ENCODE measurements at places on chromosomes 11 and 22.

- DNase-seq: peak; percentile 46
Observed at GRCh38 chr11:33942954-33943353, 51.1 kb upstream of the LMO2 start.

- no peak for DNase-seq
Observed at GRCh38 chr11:31817621-31818424, 6.7 kb upstream of the PAX6 start.

GRCh38 chr22:29988719-29989118 is 91.5 kb upstream of the HORMAD2 start:
- DNase-seq: no peak

GRCh38 chr11:109914809-109915653 is 178.2 kb upstream of the ZC3H12C start:
- no peak for DNase-seq

- DNase-seq: no peak
Observed at GRCh38 chr11:133900176-133901105, 55.1 kb upstream of the SPATA19 start.

DNA sequence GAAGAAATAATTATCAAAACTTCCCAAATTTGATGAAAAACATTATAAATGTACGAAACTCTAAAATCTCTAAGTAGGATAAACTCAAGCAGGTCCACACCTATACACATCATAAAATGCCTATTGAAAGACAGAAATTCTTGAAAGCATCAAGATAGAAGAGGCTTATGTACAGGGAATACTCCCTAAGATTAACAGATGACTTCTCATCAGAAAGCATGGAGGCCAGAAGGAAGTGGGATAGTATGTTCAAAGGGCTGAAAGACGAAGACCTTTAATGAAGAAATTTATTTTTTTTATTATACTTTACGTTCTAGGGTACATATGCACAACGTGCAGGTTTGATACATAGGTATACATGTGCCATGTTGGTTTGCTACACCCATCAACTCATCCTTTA is 45.3 kb upstream of the KCNA4 start:
- no peak for DNase-seq

GRCh38 chr11:17821648-17822400 is 87.2 kb downstream of the KCNC1 start:
- peak; percentile 56 for DNase-seq

DNA sequence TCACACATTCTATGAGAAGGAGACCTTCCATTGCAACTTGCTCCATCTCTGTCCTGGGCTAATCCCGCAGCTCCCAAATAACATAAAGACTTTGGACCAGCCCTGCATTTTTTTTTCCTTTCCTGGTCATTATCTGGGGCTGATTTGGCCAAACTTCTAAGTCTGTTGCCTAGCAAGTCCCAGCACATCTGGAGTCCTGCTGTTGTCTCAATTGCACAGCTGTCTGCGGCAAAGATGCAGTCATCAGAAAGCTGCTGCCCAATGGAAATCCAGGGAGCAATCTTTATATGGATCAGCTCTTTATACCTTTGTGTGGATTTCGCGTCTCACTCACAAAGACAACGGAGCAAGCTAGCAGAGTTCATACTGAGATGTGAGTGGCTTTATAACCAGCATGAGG is 105.9 kb downstream of the NXPE2 start:
- no peak for DNase-seq

DNA sequence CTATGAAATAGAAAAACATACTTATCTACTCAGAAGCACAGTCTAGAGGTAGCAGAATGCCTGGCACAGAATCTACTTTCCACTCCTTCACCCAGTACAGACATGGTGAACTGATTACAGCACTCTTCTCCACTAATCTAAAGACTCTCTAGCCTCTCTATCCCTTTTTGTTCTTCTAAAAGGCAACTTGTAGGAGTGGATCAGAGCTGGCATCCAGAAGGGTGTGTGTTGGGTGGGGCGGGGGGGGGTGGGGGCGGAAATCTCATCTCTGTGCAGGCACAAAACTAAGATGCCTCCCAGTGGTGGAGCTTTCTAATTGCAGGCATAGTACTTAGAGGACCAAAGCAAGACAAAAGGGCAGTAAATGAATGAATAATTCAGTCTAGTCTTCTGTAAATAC is 11.5 kb upstream of the EMID1 start:
- DNase-seq: no peak

GRCh38 chr11:3353066-3353465 is 25.9 kb downstream of the ZNF195 start:
- DNase-seq: no peak

DNA sequence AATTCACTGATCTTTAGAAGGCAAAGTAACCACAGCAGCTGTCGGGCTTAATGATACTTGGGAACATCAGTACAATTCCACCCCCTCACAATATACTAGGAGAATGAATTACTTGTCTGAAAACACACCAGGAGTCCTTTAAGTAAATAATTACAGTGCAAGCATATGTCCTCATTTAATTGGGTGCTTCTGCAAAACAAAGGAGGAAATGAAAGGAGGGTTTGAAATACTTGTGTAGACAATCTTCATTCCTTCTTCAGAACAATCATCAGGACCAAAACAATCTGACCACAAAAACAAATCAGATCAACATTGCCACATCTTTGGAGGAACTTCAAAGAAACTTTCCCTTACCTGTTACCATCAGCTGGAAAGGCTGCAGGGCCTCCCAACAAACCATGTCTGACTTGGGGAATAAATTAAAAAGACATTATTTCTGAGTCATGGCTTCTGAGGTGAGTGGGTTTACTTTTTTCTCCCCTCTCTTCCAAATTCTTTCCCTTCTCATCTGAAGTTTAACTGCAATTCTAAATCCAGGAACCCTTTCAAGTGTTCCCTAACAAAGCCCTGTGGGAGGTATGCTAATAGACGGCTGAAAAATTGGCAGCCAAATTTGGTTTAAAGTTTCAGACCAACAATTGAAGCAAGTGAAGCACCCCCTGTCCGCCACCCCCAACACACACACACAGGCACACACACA is 12.5 kb upstream of the CCDC117 start:
- no peak for DNase-seq

- DNase-seq: peak; percentile 58
Observed at GRCh38 chr22:42269432-42270175, 849 bp downstream of the TCF20 start.

GRCh38 chr11:18046116-18046777 is at the start of gene TPH1:
TSS of gene TPH1 (minus strand) at chr11:18046269. CDS start at chr11:18040762, 5,507 bp downstream.
- DNase-seq: peak; percentile 67

GRCh38 chr11:70048279-70049024 is 29.7 kb upstream of the ANO1 start:
- no peak for DNase-seq

DNA sequence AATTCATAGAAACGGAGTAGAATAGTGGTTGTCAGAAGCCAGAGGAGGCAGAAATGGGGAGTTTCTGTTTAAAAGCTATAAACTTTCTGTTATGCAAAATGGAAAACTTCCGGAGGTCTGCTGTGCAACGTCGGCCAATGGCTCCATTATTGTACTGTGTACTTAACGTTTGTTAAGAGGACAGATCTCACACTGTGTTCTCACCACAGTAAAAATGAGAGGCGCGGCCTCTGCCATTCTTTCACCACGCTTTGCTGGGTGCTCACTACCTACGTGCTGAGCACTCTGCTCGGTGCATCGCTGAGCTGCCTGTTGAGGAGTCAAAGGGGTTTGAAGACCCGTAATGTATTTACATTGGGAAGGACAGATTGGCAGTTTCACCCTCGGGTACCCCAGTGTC is 218.8 kb upstream of the B3GAT1 start:
- DNase-seq: no peak

DNA sequence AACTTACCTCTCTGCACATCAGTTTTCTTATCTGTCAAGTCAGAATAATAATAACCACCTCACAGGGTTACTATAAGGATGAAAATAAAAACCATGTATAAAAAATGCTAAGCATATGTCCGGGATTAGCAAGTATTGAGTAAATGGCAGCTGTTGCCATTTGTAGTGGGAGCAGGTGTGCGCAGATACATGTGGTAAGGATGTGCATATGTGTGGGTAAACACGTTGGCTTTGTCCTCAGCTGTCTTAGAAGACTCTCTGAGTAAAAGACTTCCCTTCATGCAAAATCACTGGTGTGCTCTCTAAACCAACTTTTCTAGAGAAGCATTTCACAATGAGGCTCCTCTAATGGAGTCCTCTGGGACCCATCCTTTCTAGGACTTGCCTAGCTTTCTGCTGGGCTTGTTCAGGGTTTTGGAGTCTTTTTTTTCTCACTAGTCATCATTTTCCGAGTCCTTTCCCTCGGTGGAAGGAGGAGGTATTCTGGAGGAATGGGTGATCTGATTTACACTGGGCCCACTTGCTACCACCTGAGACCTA is 62.4 kb downstream of the NELL1 start:
- DNase-seq: no peak

DNA sequence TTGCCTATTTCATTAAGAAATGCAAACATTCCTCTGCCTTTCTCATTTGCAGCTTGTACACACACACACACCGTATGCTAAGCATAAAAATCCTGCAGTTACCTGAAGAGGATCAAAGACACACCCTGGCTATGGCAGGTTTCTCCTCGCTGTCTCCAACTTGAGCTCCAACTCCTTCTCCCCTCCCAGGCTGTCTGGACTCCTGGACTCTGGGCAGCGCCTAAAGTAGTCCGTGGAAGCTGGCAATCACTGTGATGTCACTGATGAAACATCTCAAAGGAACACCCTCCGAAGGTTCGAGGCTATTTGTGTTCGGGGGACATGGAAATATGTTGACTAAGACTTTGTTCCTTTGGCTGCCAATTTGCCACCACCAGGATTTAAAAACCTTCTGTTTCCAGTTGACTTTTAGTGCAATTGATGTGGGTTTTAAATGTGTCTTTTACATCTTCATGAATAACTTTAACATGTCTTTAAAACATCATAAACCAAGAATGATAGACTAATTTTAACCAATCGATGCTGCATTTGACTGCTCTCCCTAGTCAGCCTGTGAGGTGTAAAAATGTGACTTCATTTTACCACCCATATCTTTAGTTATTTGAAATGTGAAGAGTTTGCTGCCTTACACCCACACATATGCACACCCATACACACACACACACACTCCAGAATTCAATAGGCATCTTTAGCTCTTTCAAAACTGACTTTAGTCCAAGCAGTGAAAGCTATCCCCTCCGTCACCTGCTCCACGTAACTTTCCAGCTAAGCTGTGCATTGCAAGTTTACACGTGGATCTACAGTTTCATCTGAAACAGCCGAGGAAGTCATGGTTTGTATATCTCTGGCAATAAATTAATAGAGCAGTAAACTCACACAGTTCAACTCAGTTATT is at the start of gene SLN:
Gene SLN (minus strand): TSS at position 196 of the 895 bp plus-strand sequence.
- DNase-seq: no peak

- DNase-seq: no peak
Observed at GRCh38 chr11:95152876-95153856, 63.5 kb downstream of the ENDOD1 start.

- DNase-seq: no peak
Observed at GRCh38 chr11:64364435-64364834, 5.5 kb downstream of the RPS6KA4 start.

GRCh38 chr11:70699294-70700221 is 301.2 kb downstream of the CTTN start:
- DNase-seq: no peak

DNA sequence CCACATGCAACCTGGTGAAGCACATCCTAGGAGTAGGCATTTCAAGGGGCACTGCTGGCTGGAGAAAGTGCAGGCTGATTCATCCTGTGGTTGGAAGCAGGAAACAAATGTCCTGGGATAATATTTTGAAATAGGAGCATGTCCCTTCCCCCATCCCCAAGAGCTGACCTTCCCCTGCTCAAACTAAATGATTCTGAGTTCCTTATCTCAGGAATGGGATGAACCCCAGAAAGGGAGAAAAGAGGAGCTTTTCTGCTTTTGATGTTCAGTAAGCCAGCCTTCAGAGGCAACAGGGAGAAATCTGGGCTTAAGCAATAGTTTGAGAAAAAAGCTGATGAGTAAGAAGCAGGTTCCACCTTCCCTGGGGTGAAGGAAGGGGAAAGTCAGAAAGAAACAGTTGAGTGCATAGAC is 19.5 kb upstream of the SPON1 start:
- DNase-seq: no peak

DNA sequence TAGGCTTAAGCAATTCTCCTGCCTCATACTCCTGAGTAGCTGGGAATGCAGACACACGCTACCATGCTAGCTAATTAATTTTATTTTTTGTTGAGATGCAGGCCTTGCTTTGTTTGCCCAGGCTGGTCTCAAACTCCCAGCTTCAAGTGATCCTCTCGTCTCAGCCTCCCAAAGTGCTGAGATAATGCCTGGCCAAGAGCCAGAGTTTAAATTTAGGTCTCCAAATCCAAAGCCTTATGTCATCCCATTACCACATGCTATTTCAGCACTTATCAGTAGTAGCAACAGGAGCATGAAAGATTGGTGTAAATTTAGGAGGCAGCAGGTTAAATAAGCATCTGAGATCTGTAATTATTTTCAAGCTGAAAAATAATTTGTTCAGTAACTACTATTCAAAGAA is 326.1 kb upstream of the ANO5 start:
- DNase-seq: no peak

GRCh38 chr11:47907499-47907898 is 59.3 kb upstream of the NUP160 start:
- DNase-seq: no peak

DNA sequence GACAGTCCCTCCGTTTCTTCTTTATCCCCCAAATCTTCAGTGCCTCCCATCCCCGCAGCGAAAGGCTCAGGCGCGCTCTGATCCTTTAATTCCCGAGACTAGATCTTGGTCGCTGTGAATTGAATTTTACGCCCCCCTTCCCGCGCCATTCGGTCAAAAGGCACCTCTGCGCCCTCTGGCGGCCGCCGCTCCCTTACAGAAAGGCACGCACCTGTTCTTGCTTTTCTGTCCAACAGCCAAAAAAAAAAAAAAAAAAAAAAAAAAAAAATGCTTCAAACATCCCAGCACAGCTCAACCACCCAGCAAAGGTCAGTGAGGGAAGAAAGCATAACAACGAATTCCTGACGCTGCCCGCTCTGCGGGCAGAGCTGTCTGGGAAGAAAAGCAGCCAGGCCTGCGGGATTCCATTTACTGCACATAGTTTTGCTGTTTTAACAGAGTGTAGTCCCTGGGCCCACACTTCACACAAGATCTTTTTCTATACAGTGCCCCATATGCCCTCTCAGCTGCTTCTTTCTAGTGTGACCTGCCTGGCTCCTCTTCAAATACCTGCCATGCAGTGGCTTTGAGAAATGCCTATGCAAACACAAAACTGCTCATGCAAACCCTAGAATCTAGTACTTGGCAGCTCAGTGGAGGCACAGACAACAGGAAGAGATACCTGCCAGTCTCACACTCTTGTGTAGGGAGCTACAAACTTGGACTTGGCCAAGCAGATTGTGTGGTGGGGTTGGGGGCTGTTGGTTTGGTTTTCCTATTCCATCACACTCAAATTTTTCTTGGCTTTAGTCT is 1.3 kb upstream of the ESAM start:
- peak; percentile 93 for DNase-seq

DNA sequence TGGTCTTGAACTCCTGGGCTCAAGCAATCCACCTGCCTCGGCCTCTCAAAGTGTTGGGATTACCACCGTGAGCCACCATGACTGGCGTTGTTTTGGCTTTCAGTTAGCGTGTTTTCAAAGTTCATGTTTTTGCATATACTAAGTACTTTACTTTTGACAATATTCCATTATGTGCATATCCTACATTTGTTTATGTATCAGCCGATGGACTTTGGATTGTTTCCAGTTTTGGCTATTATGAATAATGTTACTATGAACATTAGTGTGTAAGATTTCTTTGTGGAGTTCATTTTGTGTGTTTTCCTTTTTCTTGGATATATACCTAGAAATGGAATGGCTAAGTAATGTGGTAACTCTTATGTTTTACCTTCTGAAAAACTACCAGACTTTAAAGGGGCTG is 9.9 kb downstream of the CSTF3 start:
- DNase-seq: no peak

- peak; percentile 14 for DNase-seq
Observed at GRCh38 chr22:24359452-24360120, 67.8 kb upstream of the ADORA2A start.

- peak; percentile 35 for DNase-seq
Observed at GRCh38 chr11:8059571-8060011, 21.4 kb upstream of the TUB start.
